Stimulated activated CD8-positive, alpha-beta memory T cell treated with anti-CD3 and anti-CD28 coated beads, Interleukin-7, amount 100 ng/mL, for 4 hours (primary cell): ENCODE measurements at places on chromosomes 2 and 18.

DNA sequence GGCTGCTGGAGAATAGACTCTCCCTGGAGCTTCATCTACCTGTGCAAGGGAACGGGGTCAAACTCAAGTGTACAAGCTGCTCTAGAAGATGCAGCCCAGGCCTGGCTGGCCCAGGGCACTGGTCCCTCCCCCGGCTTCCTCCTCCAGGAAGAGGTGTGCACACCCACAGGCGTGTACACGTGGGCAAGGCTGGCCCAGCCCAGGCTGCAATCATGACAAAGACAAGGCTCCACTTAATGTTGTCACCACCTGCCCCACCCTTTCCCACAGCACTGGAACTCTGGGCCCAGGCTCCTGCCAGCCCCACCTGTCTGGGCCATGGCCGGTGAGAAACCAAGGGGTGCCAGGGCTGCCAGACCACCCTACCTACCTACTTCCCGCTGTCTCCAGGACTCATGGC, 29.6 kb upstream of the ALPP start:
- no peak for DNase-seq

- DNase-seq, result no peak
These were observed 225.6 kb downstream of the ASXL3 start for GRCh38 chr18:33803636-33804035.

- DNase-seq, result no peak
These were observed 29.7 kb downstream of the NOL10 start for GRCh38 chr2:10659898-10660568.

GRCh38 chr2:86074811-86075210, 30.9 kb downstream of the POLR1A start:
- DNase-seq, result no peak

DNA sequence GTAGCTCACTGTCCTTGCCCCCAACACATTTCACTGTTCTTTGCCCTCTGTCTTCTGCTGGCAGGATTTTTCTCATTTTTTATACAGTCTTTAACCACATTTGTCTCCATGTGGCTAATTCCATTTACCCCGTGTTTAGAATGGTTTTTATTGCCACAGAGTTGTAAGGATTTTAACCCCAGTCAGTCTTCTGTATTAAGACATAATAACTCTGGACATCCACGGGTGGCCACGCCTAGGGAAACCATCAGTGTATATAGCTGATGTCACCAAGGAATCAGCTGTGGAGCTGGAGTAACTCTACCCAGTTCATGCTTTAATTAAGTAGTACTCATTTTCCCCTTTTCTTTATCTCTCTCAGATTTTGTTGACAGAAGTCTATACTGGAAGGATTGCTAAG, 139.8 kb downstream of the MAP4K4 start:
- DNase-seq, result no peak

GRCh38 chr2:9288233-9288632, 81.6 kb downstream of the ASAP2 start:
- DNase-seq, result no peak

GRCh38 chr2:150483532-150483931, 3.9 kb downstream of the RND3 start:
- no peak for DNase-seq

- no peak for DNase-seq
These were observed 262.4 kb upstream of the CCDC68 start for GRCh38 chr18:55221622-55222021.

DNA sequence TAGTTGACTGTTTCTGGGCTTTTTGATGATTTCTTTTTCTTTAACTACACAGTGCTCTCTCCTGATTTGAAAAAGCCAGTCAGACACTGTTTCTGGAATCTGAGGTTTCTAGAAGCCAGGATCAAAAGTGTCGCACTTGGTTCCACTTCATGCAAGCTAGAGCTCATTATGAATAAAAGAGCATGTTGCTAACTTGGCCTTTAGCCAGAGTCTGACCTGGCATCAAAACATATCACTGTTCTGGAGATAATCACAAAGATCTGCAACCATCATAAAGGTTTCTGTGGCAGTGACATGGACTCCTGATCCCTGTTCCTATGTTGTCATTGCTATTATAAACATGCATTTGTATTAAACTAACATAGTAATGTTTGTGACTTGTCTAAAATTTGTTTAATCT, 76.1 kb upstream of the MAPRE2 start:
- no peak for DNase-seq

DNA sequence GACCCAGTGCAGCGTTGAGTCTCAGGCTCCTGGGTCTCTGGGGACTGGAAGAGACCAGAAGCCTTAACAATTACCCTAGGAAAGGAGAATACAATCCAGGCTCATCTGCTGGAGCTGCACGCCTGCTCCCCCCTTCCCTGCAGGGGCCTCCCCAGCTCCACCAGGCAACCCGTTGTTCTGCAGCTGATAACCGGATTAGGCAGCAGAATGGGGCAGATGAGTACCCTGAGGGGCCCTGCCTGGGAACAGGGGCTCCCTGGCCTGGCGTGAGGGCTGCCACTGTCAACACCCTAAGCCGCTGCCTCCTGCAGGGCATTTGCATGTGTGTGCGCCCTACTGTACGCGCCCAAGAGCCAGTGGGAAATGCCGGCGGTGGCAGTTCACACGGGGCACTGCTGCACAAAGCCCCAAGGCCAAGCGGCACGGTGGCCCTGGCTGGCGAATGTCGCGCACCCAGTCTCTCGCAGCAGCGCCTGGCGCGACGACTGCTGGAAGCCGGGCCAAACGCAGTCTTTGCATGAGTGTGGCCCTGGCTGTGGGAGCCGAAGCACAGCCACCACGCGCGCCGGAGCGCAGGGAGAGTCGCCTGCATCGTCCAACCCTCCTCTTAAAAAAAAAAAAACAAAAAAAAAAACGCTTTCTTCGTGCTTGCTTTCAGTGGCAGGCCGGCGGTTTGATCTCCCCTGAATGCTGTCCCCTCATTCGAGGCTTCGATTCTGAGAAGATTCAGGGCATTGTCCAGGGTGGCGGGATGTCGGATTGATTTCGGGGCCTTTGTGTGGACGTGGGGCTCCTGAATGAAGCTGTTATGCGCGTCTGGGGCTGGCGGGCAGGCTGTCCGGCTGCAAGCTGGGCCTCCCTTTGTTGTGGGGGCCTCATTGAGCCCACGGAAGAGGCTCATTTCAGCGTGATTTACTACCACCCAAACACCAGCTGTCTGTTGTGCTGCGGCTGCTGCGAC, 63.8 kb downstream of the SETBP1 start:
- DNase-seq, result no peak

DNA sequence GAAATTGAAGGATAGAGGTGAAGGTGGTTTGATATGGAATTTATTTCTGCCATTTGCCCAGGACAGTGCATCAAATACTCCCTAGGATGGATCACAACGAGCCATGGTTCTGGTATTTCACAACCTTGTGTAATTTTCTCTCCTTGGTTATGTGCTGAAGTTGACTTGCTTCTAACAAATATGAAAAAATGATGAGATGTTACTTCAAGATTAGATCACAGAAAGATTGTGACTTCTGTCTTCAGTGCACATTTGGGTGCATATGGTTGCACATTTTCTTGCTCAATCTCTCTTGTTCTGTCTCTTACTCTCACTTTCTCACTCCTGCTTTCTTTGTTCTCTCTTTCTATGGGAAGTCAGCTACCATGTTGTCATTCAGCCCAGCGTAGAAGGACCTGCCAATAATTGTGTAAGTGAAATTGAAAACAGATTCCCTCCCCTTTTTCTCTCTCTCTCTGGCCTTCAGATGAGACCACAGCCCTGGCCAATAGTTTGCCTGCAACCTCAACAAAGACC, 104.6 kb upstream of the RMDN2 start:
- DNase-seq, result no peak

DNA sequence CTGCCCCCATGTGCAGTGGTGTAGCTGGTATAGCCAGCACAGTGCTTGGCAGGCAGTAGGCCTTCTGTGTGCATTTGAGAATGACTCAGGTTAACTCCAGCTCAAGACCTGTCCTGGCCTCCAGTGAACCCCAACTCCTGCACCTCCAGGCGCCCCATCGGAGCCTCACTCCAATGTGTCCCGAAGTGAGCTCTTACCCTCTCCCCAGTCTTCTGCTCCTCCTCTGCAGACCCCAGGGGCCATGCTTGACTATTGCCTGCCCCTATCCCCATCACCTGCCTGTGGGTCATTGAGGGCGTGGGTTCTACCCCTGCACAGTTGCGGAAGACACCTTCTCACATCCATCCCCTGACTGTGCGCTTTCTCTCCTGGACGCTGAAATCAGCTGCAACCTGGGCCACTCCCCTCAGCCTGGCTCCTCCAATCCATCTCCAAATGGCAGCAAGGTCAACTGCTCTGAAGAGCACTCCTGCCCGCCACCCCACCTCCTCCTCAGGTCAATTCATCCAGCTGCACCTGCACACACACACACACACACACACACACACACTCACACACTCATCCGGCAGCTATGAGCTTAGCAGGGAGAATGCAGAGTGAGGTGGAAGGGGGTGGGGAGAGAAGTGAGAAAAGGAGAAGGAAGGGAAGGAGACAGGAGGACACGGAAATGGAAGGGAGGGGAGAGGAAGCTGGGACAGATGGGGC, 130.3 kb upstream of the GLI2 start:
- DNase-seq, result no peak

DNA sequence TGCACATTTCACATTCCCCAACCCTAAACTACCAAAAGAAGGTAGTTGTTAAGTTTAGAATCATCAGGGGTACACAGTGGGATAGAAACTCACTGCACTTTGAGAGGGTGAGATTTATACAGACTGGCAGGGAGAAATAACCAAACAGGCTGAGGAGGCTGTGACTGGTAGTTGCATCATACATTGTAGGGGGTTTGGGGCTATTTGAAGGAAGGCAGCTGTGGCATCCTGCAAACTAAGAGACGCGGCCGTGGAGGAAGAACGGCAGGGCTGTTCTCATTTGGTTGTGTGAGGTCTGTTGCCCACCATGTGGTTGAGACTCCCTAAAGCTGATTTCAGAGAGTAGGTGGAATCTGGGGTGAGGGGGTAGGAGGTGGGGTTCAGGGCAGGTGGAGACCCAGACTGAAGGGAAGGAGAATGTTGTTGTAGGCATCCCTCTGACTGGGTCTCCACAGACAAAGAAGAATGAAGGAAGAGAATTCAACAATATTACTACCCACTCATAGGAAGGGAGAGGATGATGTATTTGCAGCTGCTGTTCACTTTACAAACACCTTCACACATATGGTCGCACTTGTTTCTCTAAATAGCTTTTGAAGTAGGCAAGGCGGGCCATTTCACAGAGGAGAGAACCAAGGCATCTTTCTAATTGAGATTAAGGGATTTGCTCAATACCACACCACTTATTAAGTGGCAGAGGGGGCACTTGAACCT, 170.9 kb upstream of the SIX2 start:
- no peak for DNase-seq

GRCh38 chr18:58865033-58865590, 435 bp downstream of the ZNF532 start:
- no peak for DNase-seq

DNA sequence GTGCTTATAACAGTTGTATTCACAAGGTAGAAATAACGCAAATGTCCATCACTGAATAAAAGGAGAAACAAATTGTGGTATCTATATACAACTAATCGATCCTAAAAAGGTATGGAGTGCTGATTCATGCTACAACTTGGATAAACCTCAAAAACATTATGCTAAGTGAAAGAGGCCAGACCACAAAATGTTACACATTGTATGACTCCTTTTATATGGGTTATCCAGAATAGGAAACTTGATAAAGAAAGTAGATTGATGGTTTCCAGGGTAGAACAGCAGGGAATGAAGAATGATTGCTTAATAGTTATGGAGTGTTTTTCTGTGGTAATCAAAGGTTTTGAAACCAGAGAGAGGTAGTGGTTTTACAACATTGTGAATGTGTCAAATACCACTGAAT, 432.2 kb upstream of the TRIB2 start:
- DNase-seq, result no peak

DNA sequence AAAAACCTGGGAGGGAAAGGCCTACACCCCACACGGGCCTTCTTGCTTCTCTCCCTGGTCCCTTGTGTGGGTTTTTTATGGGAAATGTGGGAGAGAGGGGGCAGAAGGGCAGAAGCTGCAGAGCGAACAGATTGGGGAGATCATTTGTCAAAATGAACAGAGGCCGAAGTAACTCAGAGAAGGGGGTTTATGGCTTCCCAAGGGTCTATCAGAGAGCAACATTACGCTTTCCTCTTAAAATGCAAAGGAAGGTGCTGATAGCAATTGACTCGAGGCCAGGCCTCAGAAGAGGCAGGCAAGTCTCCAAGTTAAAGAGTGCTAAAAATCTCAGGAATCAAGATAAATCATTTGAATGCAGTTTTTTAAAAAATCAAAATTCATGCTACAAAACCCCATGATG, 101.5 kb downstream of the SGPP2 start:
- no peak for DNase-seq

DNA sequence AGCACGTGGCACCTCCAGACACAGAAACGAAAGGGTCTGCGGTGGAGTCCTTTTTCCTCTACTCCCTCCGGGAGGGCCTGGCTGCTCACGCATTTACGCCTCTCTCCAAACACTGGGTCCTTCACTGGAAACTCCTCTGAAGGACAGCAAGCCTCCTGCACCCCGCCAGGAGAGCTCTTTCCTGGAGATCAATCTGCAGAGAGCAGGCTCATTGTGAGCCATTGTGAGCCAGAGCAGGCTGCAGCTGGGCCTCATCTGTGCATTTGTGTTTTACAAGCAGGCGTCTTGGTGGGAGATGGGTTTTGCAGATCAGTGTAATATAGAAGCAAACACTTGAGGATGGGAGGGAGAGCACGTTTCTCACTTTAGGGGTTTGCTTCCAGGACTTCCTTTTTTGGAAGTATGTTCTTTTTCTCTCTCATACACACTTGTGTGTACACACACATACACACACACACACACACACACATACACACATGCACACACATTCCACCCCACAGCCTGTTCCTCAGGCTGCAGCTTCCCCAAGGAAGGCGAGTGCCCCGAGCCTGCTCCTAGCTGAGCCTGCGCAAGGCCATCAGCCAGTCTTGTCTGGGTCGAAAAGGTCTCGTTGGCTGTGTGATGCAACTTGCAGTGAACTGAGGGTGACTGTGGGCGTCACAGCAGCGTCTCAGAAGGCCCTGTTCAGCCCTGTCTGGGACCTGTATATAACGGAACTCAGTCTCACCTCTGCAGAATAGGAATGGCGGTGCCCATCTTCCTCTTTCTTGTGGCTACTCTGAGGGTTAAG, 163.5 kb downstream of the GLI2 start:
- no peak for DNase-seq

- DNase-seq, result no peak
These were observed 27.5 kb upstream of the FAM237A start for GRCh38 chr2:206614811-206615210.

DNA sequence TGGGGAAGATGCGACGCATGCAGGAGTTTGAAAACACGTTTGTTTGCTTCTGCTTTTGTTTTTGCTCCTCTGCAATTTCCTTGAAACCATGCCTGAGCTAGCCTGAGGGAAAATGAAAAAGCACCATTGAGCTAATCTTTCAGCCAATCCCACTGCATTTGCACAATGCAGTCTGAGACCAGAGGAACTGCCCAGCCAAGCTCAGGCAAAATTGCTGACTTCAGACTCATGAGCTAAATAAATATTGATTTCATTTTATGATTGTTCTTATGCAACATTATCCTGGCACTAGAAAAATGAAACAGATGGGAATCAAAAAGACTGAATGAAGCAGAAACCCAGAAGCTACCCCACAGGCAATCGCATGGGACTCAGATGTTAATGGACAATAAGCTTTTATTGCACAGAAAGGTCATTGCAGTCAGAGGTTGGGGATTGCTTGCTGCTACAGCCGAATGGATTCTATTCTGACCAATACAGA, 37.0 kb downstream of the TPRKB start:
- no peak for DNase-seq

- no peak for DNase-seq
These were observed 4.5 kb downstream of the KIF3C start for GRCh38 chr2:25977768-25978167.
